Hematopoietic multipotent progenitor cell treated with erythropoietin and hydrocortisone succinate and interleukin-3 and kit ligand, for 6 days (in vitro differentiated cells): ENCODE measurements at places on chromosomes 4 and X.

DNA sequence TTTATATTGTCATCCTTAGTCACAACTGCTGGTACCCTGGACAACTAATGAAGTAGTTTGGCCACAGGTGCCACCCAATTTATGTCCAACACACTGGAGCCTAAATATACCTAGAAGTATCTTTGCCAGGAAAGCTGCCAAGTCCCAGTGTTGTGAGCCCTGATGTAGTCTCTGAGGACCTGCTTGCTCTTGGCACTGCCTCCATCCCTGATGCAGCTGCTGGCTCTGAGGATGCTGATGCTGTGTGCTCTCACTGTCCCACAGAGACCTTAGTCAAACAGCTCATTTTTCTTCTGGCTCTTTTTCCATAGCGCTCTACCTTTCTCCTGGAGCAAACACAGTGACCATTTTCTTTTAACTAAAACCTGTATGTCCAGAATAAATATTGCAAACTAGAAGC, 1535.4 kb upstream of the ADGRL3 start:
- no peak for DNase-seq

DNA sequence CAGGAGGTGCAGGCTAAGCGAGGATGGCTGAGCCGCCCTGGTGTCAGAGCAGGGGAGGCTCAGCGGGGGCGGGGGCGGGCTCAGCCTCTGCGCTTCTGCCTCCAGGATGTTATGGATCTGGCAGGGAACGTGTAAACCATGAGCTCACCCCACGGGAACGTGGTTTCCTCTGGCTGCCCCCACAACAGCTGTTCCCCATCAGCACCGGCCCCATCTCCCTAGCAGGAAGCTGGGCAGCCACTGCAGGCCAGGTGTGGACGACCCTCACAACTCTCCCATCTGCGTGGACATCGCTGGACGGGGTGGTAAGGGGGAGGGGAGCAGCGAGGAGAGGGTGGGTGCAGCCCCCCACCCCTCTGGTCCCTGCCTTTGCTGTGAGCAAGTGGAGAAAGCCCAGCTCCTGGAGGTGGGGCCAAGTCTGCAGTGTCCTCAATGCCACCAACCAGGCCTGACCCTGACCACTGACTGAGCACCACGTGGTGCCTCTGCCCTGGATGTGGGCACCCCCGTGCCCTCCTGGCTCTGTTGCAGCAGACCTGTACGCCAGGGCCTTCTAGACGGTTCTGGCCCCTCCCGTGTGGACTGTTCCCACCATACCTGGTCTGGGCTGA, 28.1 kb upstream of the SPON2 start:
- peak; percentile 41 for DNase-seq

DNA sequence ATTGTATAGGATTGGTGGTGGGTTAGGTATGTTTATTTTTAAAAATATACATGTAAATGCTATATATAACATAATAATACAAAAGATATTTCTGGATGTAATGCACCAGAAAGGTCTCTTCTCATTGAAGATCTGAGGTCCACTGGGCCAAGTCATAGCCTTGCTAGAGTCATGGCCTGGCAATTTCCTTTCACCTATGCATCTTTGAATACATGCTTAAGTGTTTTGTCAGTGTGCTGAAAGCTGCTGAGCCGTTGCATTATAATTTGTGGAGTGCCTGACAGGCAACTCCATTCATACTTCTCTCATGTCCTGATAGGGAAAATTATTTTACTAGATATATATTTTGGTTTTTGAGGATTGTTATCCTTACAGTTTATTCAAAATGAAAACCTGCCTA, 410.2 kb upstream of the CT83 start:
- no peak for DNase-seq

DNA sequence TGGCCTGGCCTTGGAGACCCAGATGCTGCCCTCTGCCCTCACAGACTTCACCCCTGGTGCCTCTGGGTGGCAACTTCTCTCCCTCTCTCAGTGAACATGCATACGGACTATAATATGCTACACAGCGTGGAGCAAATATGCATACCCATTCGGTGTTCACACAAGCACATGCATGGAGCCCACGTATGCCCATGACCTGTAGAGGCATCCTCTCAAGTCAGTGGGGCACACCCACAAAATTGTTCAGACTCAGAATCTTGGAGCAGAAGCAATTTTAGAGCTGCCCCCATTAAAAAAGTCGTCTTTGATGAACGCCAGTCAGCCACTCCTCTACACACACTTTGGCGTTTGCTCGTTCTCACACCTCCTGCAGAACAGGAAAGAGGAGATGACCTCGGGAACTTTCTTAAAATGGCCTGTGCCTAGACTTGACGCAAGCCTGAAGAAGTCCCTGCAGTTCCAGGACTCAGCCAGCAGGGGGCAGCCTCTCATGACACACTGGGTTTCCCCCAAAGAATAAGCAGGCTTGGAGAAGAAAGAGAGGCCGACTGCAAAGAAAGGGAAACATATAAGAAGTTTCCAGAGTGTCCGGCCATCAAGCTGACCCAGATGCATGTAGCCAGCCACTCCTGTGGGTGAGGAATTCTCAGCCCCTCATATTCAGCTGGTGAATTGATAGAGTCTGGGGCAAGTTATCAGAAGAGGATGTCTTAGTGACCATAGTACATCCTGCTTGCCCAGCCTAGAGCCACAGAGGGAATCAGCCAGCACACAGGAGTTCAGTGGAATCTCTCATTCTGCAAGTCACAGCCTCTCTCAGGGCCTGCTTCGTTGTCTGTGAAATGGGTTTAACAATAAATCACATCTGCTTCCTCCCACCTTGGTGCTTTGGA, 17.3 kb downstream of the APLN start:
- DNase-seq, result peak; percentile 67

DNA sequence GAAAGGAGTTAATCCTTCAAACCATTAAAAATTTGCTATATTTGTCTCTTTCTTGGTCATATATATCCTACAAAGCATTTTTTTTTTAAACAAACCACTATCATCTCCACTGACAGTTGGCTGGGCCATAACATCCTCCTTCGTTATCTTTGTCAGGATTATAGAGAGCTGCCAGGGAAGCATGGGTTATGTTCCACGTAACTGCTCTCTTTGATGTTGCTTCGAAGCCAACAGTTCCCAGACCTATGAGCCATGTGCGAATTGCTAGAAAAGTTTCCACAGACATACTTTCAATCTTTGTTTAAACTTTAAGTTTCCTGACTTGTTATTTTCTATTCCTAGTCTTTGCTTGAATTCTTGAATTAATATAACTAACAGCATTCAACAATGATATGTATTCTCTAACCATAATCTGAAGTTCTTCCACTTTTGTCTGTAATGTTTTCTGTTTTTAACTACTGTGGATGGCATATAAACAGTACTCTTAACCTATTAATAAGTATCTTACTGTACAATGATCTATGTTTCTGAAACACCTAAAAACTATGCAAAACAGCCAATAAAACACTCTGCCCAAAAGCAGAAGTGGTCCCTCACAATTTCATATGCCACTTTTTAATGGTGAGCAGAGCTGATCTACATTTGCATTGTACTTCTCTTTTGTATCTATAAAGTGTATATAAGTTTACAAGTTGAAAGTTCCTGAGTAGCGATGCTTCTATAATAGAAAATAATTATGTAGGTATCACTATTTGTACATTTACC, 37.9 kb downstream of the EREG start:
- no peak for DNase-seq

DNA sequence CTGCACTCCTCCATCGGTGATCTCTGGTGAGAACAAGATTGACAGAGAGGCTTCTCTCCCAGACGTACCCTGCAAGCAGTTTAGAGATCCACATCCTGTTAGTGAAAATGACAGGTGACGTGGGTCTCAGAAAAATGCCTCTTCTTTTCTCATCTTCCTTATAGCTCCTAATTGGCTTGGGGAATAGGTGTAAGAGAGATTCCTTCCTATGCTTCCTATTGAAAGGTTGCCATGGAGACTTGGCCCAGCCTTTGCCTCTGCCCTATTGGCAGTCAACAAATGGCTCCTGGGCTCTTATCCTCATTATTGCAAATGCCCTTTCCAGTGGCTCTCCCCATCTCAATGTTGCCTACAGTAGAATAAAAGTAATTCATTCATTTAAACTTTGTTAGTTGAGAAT, 26.5 kb upstream of the DGKK start:
- no peak for DNase-seq

GRCh38 chr4:123698556-123698955, 302.0 kb downstream of the SPRY1 start:
- DNase-seq, result no peak

DNA sequence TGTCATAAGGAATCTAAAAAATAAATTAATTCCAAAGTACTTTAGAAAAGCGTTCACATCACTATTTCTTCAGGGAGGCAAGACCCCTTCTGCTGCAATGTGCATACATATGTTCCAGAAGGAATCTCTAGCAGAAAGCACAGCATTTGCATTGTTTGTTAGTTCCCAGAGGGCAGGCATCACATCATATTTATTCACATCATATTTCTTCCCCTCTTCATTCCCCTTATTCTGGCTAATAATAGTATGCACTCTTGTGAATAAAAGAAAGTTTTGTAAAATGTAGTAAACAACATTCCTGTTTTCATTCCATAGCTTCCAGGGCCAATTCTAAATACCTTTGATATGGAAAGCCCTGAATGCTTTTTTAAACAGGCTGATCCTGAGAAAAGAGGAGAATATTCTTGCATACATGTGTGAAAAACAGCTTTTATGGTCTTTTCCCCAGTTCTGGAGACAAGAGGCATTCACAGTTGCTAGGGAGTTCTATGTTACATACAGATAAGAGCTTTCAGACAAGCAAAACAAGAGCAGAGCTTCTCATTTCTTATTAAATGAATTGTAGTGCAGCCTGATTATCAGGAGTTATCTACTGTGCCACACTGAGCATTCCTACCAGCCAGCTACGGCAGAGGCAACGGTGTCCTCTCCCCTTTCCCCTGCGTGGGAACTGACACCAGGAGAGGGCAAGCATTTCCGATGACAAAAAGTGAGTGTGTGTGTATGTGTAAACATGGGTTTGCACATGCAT, 15.2 kb downstream of the GATB start:
- DNase-seq, result peak; percentile 91

GRCh38 chr4:28151314-28151713, 1290.7 kb downstream of the STIM2 start:
- DNase-seq, result no peak

DNA sequence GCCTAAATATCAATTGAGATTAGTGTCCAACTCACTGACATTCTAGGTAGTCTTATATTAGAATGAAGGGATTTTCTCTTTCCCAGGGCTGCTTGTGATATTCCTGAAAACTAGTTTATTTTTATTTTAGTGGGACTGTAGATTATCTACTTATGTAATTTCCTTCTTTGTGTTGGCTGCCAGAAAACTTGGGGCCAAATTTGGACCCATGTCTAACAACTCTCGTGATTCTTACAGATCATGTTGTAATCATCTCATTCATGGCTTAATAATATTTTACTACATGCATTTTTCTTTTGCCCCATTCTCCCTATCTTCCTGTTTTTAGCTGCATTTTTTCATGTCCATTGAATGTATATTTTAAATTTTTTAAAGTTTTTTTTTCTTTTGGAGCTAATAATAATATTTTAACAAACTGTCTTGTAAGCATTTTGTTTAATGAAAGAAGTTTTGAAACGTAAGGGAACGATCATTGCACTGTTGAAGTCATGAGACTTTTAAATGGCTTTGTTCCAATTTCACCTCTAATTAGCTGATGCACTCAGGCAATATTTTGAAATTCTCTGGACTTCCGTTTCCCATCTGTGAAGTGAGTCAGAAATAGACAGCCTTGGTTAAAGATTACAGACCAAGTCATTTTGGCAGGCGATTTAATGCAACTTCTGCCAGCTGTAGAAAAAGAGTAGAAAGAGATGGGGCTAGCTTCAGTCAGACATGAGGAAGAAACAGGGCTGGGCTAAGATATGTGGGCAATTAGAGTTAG, 14.3 kb upstream of the TDO2 start:
- DNase-seq, result peak; percentile 7

DNA sequence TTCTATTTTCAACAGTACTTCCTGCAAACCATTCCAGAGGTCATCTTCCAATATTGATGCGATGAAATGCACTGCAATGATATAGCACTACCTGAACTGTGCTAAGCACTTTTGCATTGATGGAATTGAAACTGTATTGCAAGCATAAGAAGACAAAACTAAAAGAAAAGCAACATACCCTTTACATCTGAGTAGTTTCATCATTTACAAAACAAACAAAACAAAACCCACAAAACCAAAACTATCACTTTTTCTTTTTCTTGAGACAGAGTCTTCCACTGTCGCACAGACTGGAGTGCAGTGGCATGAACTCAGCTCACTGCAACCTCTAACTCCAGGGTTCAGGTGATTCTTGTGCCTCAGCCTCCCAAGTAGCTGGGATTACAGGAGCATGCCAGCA, 120.1 kb upstream of the NAP1L5 start:
- DNase-seq, result no peak

DNA sequence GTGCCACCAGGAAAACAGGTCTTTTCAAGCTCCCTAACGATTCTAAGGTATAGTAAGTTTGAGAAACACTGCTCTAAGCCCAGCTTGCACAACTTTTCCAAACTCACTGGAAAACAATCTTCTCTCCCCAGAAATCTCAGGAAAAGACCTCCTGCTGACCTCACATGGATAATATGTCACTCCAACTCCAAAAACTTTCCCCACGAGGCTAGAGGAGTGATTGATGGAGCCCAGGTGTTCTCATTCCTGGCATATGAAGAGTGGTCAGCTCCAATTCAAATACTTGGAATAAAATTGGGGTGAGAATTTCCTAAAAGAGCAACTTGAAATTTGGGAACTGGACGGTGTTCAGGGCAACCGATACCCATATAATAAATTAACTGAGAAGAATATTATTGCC, 299.9 kb downstream of the PPP4R3C start:
- DNase-seq, result no peak

- no peak for DNase-seq
These were observed 129.8 kb downstream of the GPR143 start for GRCh38 chrX:9635803-9636202.

DNA sequence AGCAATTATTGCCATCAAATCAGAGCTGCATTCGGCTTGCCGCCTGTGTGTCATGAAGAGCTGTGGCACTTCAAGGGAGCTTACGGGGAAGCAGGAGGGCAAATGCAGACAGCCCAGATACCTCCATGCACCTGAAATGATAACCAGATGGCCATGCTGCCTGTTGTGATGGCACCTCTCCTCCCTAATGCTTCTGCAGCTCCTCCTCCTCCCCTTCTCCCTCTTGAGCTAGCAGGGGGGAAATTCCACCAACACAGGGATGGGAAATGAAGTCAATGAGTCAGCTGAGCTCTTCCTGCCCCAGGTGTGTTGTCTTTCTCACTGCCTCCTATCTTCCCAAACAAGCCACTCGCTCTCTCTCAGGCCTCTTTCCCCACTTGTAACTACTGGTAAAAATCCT, 565.0 kb downstream of the BCOR start:
- DNase-seq, result no peak

- DNase-seq, result no peak
These were observed 473.7 kb downstream of the GBA3 start for GRCh38 chr4:23166407-23166806.

GRCh38 chr4:8689741-8690140, 97.2 kb downstream of the CPZ start:
- no peak for DNase-seq

DNA sequence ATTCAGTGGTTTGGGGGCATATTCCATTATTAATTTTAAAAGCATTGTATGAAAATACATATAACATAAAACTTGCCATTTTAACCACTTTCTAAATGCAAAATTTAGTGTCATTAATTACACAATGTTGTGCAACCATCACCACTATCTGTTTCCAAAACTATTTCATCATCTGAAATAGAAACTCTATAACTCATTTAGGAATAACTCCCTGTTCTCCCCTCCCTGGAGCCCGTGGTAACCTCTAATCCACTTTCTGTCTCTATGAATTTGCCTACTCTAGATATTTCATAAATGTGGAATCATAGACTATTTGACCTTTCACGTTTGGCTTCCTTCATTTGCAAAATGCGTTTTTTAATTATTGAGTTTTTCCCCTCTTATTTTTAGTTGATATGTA, 101.4 kb upstream of the GPC4 start:
- DNase-seq, result no peak
